ENCODE measurements at places on chromosomes 7 and 10.

GRCh38 chr10:91511549-91512330, 101.6 kb downstream of the HECTD2 start:
- peak; percentile 85 for DNase-seq

- DNase-seq: no peak
These were observed 56.6 kb downstream of the CUX1 start for GRCh38 chr7:101874028-101874427.

DNA sequence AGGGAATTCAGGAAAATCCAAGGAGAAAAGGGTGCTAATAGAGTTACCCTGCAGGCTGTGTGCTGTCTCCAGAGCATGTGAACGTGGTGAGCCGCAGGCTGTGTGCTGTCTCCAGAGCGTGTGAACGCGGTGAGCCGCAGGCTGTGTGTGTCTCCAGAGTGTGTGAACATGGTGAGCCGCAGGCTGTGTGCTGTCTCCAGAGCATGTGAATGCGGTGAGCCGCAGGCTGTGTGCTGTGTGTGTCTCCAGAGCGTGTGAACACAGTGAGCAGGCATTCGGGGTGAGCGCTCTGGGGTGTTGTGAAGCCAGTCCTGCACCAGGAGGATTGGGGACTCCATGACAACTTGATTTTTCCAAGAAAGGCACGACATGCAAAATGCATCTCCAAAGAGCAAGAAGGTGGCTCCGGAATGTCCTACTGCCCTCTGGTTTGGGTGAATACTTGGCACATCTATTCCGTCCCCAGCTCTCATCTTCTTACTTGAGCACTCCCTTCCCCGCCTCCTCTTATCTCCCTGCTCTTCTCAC, 407.9 kb upstream of the SHH start:
- DNase-seq: no peak

GRCh38 chr7:155449869-155450557, 7.9 kb upstream of the EN2 start:
- no peak for DNase-seq

- no peak for DNase-seq
These were observed 2.1 kb upstream of the COX19 start for GRCh38 chr7:977326-978048.

- DNase-seq: no peak
These were observed 128.8 kb downstream of the PPP1R17 start for GRCh38 chr7:31815796-31816195.

GRCh38 chr7:151801782-151802468, 75.0 kb downstream of the PRKAG2 start:
- no peak for DNase-seq

GRCh38 chr7:98194672-98195457, 16.4 kb upstream of the BHLHA15 start:
- DNase-seq: no peak

GRCh38 chr7:54837168-54837567, 78.2 kb upstream of the SEC61G start:
- DNase-seq: no peak

- no peak for DNase-seq
These were observed 450.7 kb downstream of the KCNMA1 start for GRCh38 chr10:77186936-77187335.

- DNase-seq: no peak
These were observed 208.3 kb downstream of the DNAJB6 start for GRCh38 chr7:157544980-157545680.

GRCh38 chr7:115679976-115680375, 350.6 kb downstream of the TFEC start:
- DNase-seq: no peak

- DNase-seq: no peak
These were observed 1454.1 kb downstream of the GATA3 start for GRCh38 chr10:9508606-9509005.

DNA sequence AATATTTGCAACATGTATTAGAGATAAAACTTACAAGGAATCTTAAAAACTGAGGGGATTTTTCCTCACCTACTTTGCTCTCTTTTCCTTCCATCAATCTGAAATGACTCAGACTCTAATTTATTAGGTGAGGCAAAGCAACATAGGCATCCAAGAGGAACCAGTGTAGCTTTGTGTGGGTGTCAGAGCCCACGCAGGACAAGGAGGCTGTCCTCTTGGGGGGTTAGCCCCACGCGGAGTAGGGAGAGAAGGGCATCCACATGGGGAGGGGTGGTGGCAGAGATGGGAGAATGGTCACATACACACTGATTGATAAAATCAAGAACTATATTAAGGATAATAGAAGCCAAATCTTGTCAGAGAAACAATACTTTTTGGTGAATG, 33.8 kb upstream of the ARMS2 start:
- DNase-seq: no peak

DNA sequence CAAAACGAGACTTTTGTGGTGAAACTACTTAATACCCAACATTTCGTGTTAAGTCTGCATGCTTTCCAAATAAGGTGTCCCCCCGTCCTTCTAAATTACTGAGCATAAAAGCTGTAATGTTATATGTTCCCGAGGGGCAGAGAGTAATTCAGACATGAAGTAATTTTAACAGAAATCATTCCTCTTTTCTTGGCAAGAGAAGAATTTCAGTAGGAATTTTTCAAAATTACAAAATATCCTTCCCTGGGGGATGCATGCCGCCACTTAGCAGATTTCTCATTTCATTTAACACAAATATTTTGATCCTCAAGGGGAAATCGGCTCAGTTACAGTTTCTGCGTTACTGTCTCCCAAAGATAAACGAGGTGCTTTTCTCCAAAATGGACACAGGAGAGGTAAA, 213.2 kb upstream of the RHOBTB1 start:
- DNase-seq: no peak

DNA sequence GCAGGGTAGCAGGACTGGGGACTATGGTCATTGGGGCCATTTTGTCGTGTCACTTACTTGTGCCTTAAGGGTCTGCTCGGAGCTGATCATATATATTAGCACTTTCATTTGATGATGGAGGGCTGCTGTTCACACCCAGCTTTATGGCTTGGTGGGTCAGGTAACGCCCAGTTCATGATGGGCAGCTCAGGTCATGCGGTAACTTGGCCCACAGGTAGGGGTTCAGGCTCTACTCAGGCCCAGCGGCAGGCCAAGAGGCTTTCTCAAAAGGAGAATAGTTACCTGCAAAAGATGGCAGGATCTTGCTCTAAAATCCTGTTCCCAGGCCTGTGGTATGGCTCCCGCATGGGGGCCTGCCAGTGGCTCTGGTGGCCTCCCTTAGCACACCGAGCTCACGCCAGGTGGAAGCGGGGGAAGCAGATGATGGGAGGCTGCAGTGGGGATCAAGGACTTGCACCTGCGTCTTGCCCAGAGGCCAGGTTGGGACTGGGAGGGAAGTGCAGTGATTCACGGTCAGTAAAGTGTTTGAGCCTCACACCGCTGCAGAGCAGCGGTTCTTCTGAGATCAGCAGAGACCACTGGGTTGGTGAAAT, 109.5 kb downstream of the ADCY1 start:
- DNase-seq: no peak

- DNase-seq: no peak
These were observed 70.6 kb downstream of the MALRD1 start for GRCh38 chr10:19119191-19119590.

DNA sequence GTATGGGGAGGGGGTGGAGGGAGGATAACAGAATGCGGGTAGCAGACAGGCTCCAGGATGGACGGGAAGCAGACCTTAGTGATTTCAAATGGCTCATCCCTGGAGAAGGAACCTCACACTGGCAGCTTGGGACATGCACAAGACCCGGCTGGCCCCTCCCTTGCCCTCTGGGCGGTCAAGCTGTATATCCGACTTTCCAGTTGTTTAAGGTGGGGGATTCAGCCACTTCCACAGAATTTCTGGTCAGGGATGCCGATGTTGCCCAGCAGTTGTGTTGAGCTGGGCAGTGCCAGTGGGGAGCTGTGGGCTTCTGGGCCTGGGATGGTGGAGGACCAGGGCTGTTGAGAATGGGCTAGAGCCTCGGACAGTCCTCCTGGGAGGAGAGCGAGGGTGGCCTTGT, 38.8 kb downstream of the GBX1 start:
- DNase-seq: no peak

Measured in non-pigmented ciliary epithelial cell (primary cell).